Ovary (tissue), 10 donors: ENCODE measurements at places on chromosomes 5 and 9.

- DNase-seq, result no peak
These were observed 1.9 kb downstream of the AP3S1 start for GRCh38 chr5:115843444-115844130.

- DNase-seq, result no peak
These were observed 405.7 kb downstream of the SEMA5A start for GRCh38 chr5:9140202-9140601.

DNA sequence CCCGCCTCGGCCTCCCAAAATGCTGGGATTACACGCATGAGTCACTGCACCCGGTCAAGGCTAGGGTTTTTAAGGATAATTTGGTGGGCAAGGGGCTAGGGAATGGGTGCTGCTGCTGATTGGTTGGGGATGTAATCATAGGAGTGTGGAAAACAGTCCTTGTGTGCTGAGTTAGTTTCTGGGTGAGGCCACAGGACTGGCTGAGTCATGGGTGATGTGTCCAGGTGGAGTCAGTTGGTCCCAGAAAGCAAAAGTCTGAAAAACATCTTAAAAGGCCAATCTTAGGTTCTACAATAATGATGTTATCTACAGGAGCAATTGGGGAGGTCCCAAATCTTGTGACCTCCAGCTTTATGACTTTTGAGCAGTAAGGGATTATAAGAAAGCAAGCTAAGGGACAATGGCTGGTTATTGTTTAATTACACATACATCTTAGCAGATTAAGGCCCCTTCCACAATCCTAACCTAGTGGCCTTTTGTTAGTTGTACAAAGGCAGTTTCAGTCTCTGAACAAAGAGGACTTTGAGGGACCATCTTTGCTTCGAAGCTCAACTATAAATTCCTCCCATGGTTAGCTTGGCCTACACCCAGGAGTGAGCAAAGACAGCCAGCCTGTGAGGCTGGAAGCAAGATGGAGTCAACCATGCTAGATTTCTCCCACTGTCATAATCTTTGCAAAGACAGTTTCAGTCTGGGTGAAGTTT is 5.5 kb upstream of the AOPEP start:
- DNase-seq, result no peak

- no peak for DNase-seq
These were observed 319.0 kb upstream of the CDH6 start for GRCh38 chr5:30874241-30875034.

DNA sequence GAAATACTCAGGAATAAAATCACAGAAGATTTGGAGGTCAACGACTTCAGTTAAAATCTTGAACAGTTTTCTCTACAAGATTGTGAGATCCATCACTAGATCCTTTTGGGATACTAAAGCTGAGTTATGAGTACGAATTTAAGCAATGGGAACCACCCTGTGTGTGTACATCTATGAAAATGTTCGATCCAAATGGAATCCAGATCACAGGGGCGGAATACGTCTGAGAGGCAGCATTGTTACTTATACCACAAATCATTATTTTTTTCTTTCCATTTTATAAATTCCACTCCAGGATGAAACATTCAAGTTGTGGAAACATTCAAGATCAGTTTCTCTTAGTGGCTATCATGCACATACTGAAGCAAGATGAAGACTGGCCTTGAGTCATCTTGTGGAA is 239.3 kb upstream of the PAPPA start:
- DNase-seq, result no peak

DNA sequence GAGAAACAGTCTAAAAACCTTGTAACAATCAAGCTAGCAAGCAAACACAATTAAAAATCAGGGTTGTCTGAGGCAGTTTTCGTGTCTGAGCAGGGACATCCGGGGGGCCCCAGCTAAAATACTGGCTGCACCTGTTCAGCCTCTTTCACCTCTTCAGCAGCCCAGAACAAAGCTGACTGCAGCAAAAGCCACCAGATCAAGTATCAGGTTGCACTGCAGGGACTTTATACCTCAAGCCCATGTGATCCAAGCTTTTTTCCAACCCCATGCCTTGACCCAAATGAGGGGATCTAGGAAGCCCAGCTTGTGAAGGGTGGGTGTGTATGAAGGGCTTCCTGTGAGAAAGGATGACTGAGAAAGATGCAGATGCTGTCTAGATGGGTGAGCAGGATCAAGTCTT is 133.4 kb downstream of the SEMA6A start:
- no peak for DNase-seq

DNA sequence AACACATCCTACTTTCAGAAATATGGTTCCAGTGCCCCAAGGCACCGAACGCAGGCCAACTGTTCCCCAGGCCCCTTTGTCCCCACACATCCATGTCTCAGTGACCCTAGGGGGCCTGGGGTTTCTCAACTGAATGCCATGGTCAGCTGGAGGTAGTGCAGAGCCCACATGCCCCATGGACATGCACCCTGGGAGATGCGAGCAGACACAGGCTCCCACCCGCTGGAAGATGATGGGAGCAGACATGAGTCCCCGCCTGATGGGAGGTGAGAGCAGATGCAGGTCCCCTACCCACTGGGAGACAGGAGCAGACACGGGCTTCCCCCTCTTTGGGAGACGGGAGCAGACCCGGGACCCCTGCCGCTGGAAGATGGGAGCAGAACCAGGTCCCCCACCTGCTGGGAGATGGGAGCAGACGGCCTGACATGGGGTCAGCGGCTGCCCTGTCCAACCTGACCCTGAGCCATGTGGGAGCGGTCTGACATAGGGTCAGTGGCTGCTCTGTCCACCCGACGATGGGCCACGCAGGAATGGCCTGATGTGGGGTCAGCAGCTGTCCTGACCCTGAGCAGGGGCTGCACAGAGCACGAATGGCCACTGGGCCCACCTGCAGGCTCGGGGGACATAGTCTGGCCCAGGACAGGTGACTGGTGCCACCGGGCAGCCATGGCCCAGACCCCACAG is 18.4 kb downstream of the ZDHHC11B start:
- no peak for DNase-seq

- peak; percentile 44 for DNase-seq
These were observed 22.1 kb downstream of the PCDHGC5 start for GRCh38 chr5:141510850-141511601.

- DNase-seq, result no peak
These were observed 6.6 kb upstream of the NRG2 start for GRCh38 chr5:140049713-140050112.

- no peak for DNase-seq
These were observed 24.6 kb upstream of the NANS start for GRCh38 chr9:98031935-98032334.

DNA sequence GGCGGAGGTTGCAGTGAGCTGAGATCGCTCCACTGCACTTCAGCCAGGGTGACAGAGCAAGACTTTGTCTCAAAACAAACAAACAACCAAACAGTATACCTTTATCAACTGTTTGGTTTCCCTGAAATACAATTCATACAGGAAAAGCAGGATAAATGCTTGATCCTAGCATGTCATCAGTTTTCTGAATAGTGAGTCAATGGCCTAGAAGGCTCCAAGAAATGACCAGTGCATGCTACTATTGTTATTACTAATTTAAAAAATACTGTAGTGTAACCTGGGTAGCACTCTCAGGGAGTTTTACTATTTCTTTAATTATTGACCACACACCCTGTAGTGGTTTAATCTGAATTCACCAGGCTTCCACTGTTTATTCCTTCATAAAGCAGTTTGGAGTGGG is 101.0 kb upstream of the PTPN3 start:
- DNase-seq, result no peak

DNA sequence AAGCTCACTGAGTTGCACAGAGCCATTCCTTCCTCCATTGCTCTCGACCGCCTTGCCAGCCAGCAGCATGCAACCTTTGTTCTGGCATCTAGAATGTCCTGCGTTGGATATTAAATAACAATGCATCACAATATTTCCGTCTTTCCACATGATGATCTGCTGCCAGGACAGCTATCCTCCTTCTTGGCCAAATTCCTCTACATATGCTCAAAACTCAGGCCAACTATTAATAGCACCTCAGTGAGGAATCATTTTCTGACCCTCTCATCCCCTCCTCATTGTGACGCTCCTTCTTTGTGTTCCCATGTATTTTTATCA is 128.6 kb downstream of the MYO10 start:
- DNase-seq, result no peak

DNA sequence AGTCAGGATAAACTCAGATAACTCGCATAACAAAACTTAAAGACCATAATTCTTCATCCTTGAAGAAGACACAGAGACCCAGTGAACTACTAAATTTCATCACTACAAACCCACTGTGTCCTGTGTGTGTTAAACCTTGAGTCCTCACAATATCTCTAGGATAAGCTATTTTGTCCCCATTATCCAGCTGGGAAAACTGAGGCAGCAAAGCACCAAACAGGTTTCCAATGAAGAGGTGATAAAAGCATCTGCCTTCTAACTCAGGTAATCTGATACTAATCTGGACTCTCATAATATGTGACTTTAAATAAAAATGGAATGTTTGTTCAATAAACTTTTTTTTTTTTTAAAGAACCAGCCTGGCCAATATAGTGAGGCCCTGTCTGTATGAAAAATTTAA is 62.7 kb upstream of the PPP2CA start:
- DNase-seq, result no peak

DNA sequence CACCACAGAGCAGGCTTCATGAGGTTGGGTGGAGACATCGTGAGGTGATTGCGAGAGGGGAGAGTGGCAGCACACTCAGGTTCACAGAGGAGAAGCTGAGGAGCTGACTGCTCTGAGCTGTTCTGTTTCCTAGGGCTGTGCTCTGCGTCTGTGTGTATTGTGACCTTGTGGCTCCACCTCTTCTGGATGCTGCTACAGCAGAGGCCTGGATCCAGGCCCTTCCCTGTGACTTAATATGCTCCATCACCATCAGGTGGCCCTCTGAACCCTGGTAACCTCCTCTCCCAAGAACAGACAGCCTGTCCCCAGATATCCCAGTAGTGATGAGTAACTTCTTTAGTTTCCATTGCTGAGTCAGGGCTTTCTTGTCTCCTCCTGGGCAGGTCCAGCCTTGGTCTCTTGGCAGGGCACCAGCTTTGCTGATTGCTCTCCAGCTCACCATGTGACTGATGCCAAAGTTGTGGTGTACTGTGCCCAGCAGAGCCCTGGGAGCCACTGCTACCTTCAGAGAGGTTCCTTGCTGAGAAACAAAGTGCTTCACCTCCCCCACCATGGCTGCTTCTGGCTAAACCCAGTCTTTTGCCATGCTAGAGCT is 212.8 kb upstream of the CHD1 start:
- DNase-seq, result no peak

DNA sequence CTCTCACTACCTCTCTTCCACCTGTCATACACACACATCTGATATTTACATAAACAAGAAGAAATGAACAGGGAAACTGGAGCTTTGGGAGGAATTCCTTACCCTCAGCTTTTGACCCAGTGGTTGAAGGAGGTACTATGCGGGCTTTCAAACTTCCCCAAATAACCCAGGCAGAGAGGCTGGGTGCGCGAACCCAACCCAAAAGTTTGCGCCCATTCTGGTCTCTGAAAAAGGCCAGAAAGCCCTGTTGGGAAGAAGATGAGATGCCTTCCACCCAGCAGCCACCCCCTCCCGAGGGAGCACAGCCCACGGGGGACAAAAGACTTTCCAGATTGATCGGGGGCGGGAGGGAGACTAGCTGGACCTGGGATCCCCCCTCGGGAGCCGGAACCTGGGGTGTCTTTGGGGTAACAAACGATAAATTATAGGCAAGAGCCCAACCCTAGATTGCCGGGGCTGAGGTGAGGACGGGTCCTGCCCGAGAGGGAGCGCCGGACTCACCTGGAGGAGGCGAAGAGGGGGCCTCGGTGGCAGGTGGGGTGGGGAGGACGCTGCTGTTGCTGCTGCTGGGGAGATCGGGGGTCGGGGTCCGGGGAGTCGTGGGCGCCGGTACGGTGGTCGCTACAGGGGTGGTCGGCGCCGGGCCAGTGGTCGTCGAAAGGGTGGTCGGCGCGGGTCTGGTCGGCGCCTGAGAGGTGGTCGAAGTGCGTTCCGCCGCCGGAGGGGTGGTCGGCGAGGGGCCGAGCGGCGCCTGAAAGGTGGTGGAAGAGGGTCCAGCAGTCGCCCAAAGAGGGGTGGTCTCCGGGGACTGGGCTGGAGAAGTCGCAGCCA is 798 bp downstream of the MEGF9 start:
- DNase-seq, result peak; percentile 60

- DNase-seq, result no peak
These were observed 327.4 kb downstream of the AGTPBP1 start for GRCh38 chr9:85414390-85414789.

- no peak for DNase-seq
These were observed 395.0 kb upstream of the SMARCA2 start for GRCh38 chr9:1619915-1620710.

DNA sequence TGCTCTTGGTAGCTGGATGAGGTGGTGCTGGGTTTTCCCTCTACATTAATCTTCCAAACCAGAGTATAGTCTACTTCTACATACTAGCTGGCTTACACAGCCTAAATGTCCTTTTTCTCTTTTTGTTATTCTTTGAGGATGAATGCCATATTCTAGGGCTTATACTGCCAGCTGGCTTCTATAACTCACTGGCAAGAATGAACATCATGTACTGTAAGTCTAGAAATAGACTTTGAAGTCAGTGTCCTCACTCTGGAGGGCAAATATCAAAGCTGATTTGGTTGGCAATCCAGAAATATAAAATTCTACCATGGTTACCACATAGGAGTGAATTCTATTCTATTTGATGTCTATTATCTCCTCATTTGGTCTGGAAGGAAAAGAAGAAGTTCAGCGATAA is 251.7 kb upstream of the TYRP1 start:
- no peak for DNase-seq

- no peak for DNase-seq
These were observed 69.0 kb upstream of the IRX1 start for GRCh38 chr5:3526551-3527185.

DNA sequence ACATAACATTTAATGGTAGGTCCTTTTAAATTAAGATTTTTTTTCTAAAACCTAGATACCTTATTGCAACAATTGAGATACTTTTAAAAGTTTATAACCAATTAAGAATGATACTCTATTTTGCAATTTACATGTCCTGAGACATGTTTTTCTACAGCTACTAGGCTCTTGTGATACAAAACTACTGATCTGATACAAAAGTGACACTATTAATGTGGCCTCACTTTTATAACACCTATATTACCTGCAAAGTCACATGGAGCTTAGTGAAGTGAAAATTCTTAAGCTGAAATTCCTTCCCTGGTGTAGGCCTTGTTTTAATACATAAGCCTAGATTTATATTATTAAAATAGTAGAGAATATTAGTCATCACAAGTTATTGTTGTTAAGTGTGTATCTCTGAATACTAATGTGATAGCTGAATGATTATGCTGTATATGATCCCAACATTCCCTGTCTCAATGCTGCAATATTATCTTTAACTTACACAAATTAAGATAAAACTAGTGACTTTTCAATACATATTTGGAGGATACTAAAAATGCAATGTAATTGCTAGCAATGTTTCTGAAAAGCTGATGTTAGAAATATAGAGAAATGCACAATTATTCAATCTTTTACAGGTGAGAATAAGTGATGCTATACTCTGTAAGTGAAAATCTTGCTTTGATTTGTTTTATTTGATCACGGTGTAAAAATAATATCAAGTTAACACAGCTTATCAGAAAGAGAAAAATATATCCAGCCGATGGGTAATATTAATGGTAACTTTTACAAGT is 2.6 kb downstream of the NFIB start:
- DNase-seq, result no peak
